ENCODE measurements at places on chromosomes 2 and 18.

GRCh38 chr2:210839034-210839433 is 282.6 kb downstream of the CPS1 start:
- no peak for DNase-seq

DNA sequence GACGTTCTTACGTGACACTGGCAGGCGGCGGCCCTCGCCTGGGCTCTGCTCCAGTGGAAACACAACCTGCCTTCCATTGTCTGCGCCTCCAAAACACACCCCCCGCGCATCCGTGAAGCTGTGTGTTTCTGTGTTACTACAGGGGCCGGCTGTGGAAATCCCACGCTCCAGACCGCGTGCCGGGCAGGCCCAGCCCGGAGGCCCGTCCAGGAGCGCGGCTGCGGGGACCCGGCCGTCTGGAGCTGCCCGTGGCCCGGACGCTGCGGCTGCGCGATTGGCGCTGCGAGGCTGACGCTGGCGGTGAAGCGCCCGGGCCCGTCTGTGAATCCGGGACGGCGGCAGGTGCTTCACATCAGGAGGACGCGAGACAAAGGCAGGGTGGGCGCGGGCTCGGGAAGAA is 670.3 kb upstream of the SALL3 start:
- no peak for DNase-seq

- no peak for DNase-seq
Measured at GRCh38 chr2:202608142-202608852, 26.5 kb upstream of the FAM117B start.

DNA sequence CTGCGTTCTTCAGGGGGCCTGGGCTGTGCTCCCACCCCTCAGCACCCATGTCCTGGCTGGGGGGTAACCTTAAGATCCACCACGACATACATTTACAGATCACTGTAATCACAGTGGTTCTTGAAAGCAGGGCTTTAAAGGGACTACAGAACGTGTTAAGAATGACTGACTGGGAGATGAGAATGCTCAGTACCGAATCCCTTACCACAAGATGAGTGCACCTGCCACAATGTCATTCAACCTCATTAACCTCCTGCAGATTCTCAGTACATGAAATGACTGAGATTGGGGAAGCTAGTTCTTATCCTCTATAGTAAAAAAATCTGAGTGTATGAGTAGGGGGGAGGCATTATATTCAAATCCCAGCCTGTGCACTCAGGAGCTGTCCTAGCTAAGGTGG is 10.5 kb upstream of the PIEZO2 start:
- DNase-seq = no peak

GRCh38 chr2:40499437-40499836 is 47.5 kb upstream of the SLC8A1 start:
- DNase-seq = no peak

DNA sequence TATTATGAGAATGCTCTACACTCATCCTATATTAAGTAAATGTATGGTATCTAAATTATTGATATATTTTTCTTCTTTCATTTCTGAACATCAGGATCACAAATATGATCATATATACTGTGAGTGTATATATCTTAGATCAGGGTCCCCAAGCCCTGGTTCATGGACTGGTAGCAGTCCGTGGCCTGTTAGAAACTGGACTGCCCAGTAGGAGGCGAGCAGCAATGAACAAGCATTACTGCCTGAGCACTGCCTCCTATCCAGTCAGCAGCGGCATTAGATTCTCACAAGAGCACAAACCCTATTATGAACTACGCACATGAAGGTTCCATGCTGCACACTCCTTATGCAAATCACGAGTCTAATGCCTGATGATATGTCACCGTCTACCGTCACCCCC is 1247.1 kb upstream of the NXPH2 start:
- DNase-seq = no peak

DNA sequence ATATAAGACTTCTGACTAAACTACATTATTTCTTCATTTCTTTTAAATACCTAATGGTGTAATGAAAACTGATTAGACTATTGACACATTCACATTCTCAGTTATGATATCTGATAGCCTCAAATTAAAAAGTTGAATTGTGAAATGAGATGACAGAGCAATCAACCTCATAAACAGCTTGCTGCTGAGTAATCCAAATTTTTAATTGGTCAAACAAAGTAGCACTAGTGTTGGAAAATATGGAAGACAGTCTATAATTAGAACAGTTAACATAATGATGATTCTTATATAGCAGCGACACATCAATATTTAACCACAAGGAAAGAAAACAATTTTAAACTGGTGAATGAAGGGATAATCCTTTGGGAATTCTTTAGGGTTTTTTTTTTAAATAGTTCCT is 91.9 kb upstream of the LRP1B start:
- no peak for DNase-seq

- no peak for DNase-seq
Measured at GRCh38 chr18:28837100-28837499, 660.2 kb upstream of the CDH2 start.

DNA sequence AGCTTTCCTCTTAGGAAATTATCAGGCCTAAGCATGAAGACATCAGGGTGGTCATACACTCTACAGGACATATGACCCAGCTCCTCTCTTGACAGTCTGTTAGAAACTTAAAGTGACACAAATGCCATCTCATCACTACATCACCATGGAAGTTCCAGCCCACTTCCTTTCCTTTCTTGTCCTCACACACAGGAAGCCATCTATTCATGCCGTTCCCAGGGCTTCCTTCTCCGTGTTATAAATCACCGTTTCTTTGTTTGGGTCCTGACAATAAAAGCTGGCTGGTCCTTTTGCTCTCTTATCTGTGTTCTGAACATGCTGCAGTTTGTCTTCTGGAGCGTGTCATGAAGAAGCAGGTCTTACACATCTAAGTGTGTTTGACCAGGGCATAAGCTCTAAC is 692.1 kb upstream of the CELF4 start:
- no peak for DNase-seq

DNA sequence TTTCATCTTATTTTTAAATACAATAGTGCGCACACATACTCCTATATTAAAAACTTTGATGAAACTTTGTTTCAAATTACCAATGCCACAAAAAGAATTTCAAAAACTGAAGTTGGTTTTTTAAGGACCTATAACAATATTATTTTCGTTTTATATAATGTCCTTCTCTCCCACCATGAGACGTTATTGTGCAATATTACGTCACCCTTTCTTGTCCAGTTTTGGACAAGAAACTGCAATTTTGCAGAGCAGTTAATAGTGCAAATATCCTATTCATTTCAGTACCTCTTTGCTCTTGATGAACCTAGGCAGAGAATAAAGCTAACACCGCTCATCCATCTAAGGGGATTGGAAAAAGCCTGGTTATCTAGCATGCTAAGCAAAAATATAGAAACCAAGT is 9.7 kb upstream of the ZNF516 start:
- no peak for DNase-seq

DNA sequence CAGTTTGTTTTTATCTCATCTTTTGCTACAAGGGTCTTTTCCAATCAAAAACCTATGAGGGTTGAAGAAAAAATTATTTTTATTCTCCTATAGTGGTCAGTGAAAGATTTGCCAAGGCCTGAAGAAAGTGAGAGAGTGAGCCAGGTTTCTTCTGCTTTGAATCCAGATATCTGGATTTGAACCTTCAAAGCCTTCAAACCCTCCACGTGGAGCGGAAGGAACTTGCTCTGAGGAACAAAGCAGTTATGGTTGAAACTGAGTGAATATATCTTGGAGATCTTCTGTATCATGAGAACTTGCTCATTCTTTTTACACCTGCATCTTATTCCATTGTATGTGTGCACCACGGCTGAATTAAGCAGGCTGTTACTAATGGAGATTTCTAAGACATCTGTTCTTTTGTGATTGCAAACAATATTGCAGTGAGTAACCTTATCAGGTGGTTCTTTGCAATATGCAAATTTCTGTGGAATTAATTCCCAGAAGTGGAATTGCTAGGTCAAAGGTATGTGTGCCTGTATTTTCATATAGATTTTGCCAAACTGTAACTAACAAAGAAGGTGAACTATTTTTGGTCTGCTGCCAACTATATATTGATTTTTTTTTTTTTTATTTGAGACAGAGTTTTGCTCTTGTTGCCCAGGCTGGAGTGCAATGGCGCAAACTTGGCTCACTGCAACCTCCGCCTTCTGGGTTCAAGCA is 147.9 kb downstream of the B3GNT2 start:
- DNase-seq = no peak

- no peak for DNase-seq
Measured at GRCh38 chr2:671787-672605, 5.2 kb downstream of the TMEM18 start.

- no peak for DNase-seq
Measured at GRCh38 chr2:133887676-133888040, 319.4 kb upstream of the NCKAP5 start.

GRCh38 chr2:27152796-27153464 is 4.1 kb downstream of the TCF23 start:
- DNase-seq = no peak

DNA sequence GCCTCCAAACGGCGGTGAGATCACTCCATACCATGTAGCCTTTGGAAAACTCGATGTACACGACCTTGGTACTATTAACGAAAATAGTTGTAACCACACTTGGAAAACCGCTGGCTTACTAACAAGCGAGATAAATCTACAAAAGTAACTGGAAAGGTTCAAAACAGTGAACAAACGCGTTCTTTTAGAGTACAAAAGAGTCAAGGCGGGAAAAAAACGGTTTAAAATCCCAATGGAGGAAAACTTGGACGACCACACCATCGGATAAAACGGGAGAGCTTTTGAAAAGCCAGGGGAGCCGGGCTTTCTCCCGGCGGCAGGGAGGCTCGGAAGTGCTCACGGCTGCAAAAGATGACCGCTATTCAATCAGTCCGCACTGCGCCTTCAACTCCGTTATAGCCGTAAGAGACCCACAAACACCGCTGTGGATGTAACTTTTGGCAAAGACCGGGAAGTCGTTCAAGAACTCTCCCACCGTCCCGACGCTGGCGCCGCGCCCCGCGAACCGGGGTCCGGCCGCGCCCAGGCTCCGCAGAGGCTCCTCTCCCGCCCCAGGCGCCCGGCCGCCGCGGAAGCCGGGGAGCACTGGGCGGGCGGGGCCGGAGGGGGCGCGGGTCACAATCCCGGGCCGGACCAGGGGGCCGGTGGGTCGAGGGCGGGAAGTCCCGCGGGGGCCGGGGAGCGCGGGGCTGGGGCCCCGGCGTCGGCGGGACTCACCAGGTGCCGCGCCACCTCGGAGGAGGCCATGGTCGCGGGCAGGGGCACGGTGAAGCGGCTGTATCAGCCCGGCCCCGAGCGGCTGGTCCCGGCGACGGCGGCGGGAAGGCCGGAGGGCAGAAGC is 465 bp downstream of the SEPTIN10 start:
- no peak for DNase-seq

DNA sequence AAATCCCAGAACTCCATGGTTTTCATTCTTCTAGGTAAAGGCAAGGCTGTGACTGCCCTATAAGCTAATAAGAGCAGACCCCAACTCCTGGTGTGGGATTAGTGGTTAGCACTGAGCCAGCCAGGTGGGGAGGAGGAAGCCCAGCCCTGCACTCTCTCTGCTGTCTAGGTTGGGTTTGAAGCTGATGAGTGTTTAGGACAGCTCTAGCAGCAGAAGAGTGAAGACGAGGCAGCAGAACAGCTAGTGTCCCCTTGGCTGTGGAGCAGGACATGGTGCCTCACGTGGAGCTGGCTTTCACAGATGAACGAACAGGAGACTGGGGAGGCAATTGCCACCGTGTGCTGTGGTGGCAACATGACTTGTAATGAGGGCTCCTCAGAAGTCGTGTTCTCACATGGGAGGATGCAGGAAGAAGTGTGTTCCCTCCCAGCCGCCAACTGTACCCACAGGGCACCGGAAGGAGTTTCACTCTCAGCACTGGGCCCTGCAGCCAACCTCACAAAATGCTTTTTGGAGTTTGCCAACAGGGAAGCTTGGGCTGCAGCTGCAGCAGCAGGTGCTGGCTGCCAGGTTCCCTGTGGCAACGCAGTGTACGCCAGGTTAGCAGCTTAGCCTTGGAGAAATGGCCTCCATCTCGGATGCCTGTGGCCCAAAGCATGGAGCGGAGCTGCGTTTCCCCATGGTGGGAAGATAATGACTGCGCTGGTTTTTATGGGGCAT is 328.2 kb downstream of the SETBP1 start:
- DNase-seq = no peak

- DNase-seq = no peak
Measured at GRCh38 chr2:138537170-138537915, 35.8 kb downstream of the SPOPL start.

- no peak for DNase-seq
Measured at GRCh38 chr18:34330308-34330707, 105.6 kb upstream of the NOL4 start.

- no peak for DNase-seq
Measured at GRCh38 chr2:170449034-170449433, 266.1 kb upstream of the SP5 start.

DNA sequence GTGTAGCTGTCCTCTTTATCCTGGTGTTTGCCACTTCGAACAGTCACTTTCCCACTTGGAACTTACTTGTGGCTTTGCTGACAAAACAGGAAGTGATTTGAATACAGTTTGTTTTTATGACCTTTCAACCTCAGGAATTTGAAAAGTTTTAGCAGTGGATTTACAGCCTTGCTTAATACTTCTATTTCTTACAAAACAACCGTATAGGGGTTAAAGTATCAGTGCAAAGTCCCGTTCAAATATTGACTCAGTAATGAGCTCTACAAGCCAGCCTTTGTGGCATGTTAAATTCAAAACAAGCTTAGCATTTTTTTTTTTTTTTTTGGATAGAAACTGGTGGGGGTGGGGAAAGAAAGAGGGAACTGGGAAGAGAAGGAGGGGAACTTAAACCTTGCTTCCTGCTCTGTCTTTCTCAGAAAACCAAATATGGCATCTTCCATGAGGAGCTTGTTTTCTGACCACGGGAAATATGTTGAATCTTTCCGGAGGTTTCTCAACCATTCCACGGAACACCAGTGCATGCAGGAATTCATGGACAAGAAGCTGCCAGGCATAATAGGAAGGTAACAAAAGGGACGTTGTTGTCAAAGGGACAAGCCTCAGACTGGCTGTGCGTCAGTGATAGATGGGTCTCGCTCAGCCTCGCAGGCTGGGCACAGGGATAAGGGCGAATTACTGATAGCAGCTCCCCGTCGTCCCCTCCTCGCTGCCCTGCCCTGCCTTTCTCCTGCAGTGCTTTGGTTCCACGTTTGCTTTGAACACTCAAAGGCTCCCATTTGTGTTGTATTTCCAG is at the start of gene HNMT:
Gene HNMT, plus strand, starts transcription at position 408 of the 793 bp plus-strand sequence. Its CDS starts 19 bp downstream, at position 427.
- no peak for DNase-seq

GRCh38 chr2:200966770-200967169 is 3.3 kb upstream of the ORC2 start:
- no peak for DNase-seq

DNA sequence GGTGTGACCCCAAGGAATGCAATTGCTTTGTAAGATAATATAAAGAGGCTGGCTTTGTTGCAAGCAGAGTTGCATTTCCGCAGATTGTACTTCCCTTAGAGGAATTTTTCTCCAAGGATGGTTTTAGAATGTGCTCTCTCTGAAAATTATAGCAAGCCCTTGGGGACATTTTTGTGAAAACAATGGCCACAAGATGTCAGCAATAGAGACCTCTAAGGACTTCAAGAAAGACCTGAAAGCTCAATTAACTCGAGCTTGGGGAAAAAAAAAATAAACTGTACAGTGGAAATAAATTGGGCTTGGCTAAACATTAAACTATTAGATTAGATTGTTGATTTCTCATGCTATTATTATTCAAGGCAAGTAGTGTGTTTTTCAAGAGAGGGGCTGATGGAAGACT is 81.3 kb upstream of the KYNU start:
- DNase-seq = no peak
